ENCODE measurements at places on chromosomes 3 and 15.

DNA sequence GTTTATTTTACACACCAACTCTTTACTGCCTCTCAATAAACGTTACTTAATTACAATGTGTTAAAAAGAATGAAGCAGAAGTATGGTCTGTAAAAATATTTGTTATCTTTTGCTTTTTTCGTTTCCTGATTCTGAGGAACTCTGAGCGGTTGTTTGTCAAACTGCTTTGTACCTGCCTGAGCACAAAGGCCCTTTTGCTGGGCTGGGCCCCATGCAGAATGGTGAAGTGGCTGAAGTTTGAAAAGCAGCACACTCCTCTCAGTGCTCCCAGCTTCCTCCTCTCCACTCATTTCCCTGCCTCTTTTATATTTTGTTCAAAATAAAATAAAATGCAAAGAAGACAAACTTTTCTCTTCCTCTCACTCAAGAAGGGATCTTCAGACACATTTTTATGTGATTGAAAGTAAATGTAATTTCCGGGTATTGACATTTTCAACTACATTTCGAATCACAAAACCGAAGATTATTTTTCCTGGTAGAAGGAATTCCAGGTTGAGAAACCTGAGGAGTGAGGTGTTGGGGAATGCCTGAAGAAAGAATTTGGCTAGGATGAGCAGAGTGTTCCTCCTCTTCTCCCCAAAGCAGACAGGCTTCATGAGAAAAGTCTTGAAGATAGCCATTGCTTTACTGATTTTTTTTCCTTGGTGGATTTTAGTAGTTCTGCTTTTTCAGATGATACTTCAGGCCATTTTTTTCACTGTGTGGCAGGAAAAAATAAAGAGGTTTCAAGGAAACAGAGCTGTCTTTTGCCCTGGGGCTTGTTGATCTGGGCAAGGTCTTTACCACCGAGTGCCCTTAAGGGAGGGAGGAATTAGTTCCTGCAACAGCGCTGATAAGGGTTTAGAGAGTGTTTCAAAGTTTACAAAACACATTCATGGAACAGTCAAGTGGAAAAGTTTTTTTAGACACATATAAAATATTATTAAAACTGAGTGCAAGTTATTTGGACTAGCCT, 229.8 kb downstream of the NFKBIZ start:
- DNase-seq: no peak

DNA sequence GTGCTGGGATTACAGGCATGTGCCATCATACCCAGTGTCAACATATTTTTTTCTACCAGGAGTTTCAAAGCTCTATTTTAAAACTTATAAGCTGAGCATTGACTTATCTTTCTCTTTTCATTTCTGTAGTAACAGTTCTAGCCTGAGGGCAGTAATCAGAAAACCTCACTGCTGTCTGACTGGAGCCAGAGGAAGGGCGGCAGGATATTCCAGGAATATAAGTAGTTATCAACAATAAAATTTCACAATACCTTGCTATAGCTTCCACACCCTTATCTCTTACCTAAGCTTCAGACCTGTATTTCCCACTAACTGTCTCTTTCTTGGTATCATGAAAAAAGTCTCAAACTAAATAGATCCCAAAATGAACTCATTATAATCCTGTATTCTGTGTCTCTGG, 5.1 kb upstream of the NEDD4 start:
- DNase-seq: no peak

- DNase-seq: no peak
These were observed 58.0 kb downstream of the CHD2 start for GRCh38 chr15:92958105-92958504.

DNA sequence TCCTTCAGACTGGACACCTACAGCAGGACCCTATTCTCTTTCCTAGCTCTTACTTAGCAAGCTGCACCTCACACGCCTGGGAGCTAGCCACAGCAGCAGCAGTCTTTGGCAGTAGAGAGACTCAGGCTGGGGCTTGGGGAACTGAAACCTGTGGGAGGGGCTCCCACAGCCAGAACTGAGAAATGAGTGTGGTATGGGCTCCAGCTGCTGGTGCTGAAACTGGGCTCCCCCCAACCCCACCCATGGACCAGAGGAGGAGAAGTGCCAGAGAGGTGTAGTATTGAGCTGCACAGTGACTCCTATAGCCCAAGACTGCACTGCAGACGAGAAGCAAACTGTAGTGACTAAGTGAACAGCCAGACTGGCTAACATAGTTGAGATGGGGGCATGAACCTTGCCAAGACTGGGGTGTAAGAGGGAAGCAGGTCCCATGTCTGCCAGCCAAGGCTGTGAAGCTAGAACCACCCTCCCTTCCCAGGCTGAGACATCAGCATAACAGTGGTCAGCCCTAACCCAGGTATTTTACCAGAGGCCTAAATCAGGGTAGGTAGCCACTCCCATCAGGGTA, 62.5 kb downstream of the MYO5A start:
- peak; percentile 63 for DNase-seq

GRCh38 chr3:158205994-158206393, 96.1 kb downstream of the RSRC1 start:
- no peak for DNase-seq

GRCh38 chr15:98683831-98684230, 35.5 kb downstream of the IGF1R start:
- DNase-seq: no peak

DNA sequence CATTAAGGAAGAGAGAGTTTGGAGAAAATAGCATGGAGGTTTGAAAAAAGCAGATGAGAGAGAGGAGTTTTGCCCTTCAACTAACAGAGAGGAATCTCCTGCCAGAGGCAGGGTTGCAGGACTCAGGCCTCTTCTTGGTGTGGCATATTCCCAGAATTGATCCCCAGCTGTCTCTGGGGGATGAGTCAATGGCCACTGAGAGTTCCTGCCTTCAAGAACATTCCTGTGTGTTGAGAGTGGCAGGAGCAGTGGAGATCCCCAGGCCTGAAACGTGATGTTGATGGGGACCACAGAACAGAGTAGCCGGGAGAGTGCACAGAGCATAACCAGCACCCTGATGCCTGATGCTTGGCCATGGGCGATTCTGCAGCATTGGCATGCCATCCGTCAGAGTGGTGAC, 348.4 kb upstream of the THBS1 start:
- no peak for DNase-seq

DNA sequence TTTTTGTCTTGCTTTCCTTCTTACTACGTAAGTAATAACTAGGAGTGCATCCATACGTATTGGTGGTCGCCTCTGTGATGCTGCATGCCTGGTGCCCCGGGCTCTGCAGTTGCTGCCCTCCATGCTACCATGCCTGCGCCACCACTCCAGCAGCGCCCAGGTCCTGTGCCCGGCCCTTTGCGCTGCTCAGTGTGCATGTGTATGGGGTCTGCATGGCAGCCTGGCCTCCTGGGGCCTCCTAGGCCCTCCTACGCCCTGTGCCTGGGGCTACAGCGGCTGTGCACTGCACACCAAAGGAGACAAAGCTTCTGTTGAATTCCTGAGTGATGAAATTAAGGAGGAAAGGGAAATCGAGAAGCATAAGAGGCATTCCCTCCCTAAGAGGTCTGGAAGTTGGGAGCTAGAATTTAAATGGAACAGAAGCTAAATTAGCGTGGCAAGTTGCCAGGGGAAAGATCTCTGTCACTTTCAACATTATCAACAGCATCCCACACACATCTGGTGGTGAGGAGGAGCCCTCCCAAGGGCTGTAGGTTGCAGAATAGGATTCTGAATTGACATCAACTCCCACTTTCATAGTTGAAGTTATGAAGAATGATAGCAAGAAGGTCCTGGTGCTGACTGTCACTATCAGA, 275.0 kb upstream of the CHRM5 start:
- DNase-seq: no peak

DNA sequence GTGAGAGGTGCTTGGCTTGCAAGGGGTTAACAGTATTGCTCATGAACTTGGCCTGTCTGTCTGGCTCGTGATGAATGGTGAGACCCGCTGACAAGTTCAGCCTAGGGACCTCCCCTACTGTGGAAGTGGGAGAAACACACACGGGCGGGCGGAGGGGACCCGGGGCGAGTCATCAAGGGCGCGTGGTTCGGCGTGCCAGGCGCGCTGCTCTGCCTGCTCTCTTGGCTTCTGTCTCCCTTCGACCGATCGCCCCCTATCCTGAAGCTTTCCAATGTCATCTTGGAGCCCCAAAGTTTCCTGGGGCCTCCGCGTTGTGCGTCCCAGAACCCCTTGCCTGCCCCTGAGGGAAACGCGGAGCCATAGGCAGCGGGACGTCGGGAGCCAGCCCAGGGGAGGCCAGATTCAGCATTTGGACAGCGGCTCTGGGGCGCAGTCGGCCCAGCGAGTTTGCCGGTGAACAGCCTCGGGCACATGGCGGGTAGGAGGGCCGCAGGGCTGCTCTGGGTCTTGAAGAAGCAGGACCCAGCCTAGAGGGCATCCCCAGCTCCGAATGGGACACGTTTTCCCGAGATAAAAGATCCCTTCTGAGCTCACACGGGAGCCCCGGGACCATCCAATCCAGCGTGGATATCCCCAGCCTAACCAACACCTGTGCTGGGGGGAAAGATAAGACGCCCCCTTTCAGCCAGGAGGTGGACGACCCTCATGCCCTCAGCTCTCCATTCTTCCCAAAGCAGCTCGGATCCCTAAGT, 27.0 kb upstream of the POLG start:
- peak; percentile 72 for DNase-seq

GRCh38 chr3:43998370-43998835, 243.3 kb upstream of the TOPAZ1 start:
- DNase-seq: no peak

GRCh38 chr3:4309491-4310128, 6.4 kb downstream of the SETMAR start:
- DNase-seq: no peak

GRCh38 chr3:189778340-189778950, 147.3 kb downstream of the TP63 start:
- DNase-seq: no peak

DNA sequence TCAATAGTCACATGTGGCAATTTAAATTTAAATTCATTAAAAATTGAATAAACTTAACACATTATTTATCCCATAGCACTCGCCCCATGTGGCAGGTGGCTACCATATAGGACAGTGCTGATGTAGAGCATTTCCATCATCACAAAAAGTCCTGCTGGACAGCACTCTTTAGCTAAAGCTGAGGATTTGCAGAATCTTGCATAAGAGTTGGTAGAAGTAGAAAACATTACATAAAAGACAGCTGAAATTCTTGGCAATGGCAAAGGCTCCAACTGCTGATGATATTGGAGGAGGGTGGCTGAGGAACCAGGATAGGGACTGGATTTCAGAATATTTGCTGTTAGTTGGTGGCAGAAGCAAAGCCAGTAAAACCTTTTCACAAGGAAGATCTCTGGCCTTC, 230.7 kb upstream of the SATB1 start:
- DNase-seq: no peak

DNA sequence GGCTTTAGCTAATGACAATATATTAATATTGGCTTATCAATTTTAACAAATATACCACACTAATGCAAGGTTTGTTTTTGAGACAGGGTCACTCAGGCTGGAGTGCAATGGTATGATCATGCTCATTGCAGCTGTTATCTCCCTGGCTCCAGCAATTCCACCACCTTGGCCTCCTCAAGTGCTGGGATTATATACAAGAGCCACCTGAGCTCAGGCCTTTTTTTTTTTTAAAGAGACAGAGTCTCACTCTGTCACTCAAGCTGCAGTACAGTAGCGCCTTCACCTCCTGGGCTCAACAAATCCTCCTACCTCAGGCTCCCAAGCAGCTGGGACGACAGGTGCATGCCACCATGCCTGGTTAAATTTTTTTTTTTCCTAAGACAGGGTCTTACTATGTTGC, 11.7 kb downstream of the DLG1 start:
- no peak for DNase-seq

DNA sequence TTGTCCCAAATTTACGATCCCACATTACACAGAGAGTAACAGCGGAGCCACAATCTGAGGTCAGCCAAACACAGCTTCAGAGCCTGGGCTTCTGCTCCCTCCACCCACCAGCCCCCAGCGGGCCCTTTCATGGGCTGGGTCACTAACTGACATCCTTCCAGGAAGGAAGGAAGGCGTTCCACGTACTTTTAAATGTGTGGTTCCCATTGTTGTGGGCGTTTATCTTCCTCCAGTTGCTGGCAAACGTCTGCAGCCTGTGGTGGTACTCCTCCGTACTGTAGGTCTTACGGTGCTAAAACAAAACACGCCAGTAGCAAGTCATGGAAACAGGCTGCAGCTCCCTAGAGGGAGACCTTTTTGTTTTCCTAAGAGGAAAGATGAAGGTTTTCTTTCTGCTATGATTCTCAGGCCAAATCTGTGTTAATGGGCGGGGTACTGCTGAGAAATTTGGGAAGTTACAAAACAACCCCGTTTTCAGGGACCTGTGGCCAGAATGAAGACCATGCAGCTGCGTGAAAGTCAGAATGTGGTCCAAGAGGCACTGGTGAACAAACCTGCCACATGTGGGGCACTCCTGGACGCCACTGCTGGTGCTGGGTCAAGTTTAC, 7.6 kb downstream of the CTSH start:
- DNase-seq: no peak

DNA sequence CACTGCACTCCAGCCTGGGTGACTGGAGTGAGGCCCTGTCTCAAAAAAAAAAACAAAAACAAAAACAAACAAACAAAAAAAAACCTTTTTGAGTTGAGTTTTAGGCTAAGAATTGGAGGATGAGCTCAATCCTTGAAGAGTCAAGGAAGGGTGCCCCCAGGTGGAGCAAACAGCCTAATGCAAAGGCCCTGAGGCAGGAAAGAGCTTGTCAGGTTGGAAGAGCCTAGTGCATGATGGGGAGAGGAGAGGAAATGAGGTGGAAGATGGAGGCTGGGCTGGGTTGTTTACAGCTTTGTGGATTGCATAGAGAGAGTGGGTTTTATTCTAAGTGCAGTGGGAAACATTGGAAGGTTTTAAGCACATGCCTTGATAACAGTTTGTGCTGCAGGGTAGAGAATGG, 2.1 kb upstream of the SNX22 start:
- DNase-seq: no peak

DNA sequence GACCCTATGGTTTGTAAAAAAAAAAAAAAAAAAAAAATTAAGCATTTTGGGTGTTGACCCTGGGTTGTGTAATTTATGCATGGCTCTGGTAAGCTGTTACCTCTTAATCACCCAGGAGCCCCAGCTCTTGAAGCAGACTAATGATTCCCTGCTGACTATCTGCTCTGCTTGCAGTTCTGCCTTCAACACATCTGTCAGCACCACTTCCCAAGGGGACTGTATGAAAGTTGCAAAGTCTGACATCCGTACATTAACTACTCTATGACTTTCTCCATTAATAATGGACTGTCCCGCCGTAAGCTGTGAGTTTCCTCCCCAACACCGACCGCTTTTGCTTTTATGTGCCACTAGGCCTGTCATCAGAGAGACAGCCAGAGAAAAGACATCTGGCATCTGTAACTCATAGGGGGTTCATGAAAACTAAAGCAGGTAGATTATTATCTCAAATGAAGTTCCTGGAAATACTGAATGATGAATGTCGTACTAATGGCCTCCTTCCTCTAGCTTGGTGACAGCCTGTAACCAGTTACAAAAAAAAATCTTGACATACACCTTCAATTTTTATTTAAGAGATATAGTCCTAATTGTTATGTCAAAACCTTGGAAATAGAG, 271.5 kb downstream of the IL5RA start:
- no peak for DNase-seq

DNA sequence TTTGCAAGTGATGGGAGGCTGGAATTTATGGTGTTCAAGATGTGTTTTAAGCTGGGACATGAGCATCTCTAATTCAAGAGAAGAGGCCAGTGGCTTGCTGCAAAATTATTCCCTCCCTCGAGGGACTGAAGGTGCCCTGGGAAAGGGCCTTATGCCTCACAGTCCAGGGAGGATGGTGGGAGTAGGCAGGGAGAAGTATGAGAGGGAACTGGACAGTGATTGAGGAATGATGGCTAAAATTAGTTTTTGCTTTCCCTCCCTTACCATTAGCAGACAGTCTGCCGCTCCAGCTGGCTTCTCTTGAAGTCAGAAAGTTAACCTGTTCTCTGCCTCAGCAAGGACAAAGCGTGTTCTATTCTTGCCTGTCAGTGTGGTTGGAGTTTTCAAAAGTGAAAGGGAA, 139.8 kb upstream of the SEMA6D start:
- DNase-seq: no peak

Data from globus pallidus (tissue), 1 donor.